ENCODE measurements at places on chromosomes 12 and 14.

- DNase-seq = no peak
These were observed 21.4 kb upstream of the CMKLR1 start for GRCh38 chr12:108360487-108360886.

- no peak for DNase-seq
These were observed 6.0 kb downstream of the KCNA1 start for GRCh38 chr12:4915752-4916151.

DNA sequence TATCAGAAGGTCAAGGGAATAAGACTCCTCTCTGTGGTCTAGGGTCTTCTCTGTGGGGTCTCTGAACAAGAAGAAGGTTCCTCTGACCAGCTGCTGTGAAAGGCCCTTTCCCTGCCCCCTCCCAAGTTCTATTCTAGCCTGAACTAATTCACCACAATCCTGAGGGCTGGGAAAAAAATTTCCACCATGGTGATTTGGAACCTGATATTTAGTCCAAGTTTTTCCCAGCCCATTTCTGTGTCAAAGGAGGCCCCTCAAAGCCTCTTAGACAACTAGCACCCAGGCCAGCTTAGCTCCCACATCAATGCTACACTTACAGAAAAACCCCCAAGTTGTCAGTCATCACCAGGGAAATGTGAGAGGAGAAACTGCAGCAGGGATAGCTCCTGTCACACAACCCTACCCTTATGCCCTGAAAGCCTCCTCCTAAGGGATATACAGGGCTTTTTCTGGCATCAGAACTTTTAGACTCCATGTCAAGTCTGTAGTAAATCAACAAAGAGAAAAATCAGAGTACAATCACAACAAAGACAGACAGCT lies 4.5 kb downstream of the FMNL3 start:
- no peak for DNase-seq

DNA sequence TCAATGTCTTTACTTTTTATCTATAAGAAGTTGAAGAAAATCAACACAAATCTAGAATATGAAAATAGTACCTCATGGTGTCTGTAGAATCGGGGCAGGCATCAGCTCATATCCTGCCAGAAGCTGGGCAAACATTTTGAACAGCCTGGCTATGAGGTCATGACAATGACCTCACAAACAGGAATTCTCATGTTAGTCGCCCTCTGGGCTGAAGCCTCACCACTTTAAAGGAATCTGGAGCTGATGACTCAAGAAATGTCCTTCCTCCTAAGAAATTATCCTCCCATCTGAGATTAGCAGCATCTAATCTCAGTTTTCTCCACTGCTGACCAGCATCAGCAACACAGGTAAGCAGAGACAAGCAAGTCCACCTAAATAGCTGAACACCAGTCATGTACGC lies 27.1 kb downstream of the CLIP1 start:
- DNase-seq = no peak

DNA sequence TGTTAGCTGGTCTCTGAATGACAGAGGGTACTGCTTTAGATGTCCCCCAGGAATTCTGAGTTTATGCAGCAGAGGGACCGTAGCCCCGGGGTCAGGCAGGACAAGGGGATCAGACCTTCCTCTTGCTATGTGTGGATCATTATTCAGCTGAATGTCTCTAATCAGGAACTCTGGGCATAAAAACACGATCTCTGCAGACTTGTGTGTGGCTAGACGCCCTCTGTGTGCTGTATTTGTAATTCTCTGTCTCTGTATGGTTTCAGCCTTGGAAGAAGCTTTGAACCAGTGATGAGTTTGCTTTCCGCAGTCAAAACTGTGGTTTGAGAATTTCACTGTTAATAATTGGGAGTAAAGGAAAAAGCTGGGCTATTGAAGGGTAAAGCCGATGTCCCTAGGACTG lies 125.3 kb downstream of the ETV6 start:
- DNase-seq = no peak

GRCh38 chr12:107288414-107289127 lies 195.2 kb upstream of the CRY1 start:
- DNase-seq = no peak

DNA sequence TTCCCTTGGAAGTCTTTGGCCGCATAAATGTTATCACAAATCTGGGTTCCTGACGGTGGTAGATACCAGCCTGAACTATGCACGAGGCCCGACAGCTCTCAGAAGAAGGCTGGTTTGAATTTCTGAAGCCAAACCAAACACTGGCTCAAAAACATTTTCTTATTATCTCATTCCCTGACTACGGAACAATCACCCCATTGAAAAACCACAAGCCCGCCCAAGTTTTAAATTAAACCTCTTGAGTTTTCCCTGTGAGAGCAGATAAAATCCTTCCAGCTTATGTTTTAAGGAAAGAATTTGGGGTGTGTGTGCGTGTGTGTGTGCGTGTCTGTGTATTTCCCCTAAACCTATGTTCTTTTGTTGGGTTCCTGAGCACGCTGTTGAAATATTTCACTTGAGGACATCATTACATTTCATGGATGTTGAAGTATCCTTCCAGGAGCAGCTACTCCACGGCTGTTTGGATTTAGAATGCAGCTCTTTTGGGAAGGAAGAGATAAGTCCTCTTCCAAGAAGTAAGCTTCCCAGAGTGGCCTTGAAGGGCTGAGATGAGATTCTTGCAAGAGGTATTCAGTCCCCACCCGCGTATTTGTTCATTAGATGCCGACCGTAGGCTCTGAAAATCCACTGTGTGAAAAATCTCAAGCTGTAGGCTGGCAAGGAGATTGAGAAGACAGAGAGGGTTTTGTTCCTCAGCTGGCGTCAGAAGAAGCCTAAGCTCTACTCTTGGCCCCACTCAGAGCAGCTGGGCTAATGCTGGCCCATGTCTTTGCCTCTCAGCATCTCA lies 131.0 kb upstream of the NCOR2 start:
- no peak for DNase-seq

DNA sequence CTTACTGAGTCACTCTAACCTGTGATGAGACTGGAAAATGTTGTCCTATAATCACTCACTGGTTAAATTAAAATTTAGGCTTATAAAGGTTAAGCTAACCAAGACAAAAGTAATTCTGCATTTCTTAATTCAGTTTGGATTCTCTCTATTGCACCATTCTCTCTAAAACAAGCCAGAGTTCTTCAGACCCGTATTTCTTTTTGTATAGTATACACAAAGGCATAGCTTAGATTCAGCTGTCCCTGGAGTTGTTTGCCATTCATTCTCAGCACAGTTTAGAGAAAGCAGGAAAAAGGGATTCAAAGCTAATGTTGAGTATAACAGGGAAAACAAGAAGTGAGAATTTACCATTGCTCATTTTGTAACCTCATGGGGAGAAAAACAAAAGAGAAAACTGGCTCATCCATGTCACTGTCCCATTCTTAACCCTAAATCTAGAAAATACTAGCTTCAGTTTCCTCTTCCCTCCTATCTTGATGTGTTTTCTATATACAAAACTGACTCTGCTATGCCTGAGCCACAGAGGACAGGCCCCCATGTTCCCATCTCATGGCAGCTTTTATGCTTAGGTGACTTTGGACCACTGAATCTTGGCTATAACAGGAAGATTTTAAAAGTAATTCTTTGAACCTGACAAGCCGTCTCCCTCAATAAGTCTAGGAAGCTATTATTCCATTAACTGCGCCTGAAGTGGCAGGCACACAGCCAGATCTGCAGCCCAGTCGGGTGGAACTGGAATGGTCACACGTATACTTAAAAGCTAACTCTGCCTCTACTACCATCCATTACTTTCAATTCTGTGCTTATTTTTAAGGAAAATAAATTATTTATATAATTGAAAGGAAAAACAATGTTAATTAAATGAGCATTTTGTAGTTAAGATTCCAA lies 7.0 kb downstream of the AREL1 start:
- no peak for DNase-seq

DNA sequence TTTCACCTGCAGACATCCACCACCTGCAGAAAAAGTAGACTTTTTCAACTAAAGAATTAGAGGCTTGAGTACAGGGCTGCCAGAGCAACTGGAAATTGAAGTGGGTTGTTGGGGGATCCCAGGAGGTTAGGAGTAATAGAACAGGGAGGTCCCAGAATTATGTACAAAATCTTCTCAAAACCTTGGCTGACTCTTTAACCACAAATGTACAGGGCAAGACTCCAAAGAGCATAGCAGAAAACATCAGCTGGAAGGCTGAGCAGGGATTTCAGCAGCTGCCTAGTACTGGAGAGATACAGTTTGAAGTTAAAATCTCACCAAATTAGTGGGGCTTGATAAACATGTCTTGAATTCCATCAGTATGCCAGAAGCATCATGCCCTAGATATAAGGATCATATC lies 191.6 kb downstream of the CRADD start:
- DNase-seq = no peak

- no peak for DNase-seq
These were observed 9.4 kb downstream of the ANKRD9 start for GRCh38 chr14:102500158-102500662.

DNA sequence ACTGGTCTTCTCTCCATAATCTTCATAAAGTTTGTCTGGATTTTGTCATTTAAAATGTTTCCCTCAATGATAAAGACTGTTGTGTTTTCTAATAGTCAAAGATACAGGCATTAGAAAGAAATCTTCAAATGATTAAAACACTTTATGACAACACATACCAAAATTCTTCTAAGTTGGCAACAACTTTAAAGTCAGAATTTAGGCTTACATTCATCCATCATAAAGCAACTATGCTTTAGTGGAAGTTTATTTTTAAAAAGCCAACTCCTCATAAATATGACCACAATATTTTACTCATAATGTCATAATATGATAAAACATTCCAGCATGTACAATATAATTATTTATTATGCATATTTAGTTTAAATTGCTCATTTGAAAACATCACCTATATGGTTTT lies 17.2 kb upstream of the CCER1 start:
- DNase-seq = no peak

- DNase-seq = no peak
These were observed 17.5 kb downstream of the SLC38A4 start for GRCh38 chr12:46808317-46808716.

DNA sequence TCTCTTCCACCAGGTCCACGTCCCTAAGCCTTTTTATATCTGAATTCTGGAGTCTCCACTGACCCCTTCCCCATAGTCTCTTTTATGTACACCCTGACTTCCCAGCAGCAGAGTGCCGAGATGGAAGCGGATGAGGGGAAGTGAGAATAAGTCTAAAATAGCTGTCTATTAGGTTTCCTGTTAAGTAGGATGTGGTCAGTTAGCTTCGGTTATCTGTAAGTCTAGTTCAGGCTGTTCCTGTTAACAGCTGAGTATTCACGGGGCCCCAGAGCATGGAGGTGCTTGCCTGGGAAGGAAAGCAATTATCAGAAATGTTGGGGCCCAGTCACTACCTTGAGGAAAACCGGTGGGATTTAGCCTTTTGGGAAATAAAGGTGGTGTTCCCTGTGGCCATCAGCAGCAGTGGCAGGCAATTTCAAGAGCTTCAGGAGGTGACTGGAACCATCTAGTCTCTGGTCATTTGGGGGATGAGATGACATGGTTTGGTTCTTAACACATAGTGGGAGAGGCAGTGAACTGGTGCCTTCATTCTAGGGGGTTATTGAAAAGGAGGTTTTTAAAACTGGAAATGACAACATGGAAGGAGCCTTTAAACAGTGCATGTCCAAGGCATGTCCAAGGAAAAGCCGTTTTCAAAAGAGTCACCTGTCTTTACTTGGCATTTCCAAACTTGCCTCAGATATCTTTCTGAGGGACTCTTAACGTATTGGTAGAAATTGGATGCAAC lies 21.8 kb downstream of the CHST11 start:
- no peak for DNase-seq

DNA sequence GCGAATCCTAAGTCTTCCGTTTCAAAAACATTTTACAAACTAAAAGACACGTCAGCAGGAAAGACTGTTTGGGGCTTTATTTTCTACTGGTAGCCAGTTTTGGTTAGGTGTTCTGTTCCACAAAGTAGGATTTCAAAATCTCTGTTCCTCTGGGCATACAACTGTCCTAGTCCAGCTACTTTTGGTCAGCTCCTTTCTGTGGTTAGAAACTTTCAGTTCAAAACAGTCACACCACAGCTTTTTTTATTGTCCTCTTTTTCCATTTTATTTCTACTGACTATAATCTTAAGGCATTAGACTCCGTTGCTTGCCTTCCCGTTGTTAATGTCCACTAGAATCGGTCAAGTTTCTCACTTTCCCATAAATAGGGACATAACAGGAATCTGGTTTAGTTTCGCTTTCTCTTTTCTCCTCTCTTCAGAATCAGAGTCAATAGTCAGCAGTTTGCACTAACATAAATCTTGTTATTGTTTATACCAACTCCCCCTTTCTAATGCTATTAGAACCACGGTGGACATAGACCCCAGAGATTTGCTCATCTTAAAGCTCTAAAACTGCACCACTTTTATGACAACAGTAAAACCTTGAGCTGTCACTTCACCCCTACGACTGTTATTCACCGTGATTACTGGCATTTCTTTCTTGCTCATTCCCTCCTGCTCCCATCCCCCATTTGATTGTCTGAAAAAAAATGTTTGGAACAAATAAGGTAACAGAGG lies 41.5 kb upstream of the NPAS3 start:
- DNase-seq = no peak

DNA sequence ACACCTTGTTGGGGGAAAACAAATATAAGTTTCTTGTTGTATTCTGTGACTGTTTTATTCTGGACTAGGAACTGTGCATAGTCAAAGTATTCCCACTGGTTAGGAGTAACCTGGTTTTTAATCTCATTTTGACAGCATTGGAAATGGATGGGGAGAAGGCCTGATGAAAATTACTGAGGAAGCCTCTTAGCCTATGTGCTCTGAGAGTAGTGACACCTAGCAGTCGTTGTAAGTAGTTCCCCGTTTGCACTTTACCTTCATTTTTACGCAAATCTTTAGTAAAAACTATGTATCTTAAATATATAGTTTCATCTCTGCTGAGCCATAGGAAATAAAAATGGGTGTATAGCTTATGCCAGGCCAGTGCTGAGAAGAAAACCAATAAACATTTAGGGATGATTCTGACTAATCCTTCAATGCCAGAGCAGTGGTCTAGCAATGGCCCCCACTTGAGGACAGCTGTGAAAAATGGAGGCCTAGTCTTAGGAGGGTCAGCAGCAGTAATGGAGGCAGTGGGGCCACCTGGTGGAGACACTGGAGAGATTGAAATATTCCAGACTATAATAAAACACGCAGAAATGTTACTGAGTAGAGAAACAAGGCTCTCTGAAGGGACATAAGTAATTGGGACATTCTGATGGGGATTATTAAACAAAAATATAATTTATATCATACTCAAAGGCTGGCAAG lies 133.2 kb upstream of the NOVA1 start:
- no peak for DNase-seq

- no peak for DNase-seq
These were observed 71.6 kb downstream of the TMEM132C start for GRCh38 chr12:128338386-128339125.

- DNase-seq = no peak
These were observed 91.5 kb downstream of the FBXW8 start for GRCh38 chr12:117002051-117002817.
